ENCODE measurements at places on chromosomes 7 and 10. TPM values are rescaled to one million over a fixed set of nuclear protein-coding genes. Genes with fewer than 3 reads are reported as not detected.

LRRTM3 gene
- polyA plus RNA-seq: 4.4 TPM

EVX1 gene
- polyA plus RNA-seq: 0.64 TPM

- no peak for DNase-seq
Observed at GRCh38 chr10:58316874-58317273, 17.9 kb upstream of the UBE2D1 start.

DNA sequence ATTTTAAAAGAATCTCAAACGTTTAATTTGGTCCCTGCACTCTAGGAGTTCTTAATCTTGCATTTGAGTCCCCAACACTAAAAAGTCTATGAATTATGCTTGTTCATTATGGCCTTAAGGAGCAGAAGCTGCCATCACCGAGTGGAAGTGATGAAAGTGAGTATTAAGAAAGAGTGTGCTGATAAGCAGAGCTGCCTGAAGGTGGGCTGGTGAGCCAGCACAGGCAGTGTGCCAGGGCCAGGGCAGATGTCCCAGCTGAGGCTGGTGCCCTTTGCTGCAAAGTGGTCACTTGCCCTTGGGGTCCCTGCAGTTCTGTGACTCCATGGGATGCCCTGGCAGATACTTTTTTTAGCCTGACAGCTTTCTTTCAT lies 72.9 kb upstream of the LOXL4 start:
- DNase-seq: peak; percentile 50

ERVW-1 gene
- polyA plus RNA-seq: not detected

DNA sequence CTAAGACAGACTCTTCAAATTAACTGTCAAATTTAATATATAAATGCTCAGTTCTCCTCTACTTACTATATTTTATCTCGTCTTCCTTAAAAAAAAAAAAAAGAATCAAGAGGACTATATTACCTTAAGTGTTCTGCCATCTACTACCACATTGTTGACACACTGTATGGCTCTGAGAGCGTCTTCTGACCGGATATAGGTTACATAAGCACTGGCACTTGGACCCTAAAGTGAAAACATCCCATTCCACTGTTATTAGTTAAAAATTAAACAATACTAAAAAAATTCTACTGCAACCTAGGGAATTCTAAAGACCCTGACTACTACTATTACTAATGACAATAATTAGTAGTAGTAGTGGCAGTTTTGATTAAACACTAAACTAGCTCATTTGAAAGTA lies 95.7 kb downstream of the CNOT4 start:
- DNase-seq: no peak

DNA sequence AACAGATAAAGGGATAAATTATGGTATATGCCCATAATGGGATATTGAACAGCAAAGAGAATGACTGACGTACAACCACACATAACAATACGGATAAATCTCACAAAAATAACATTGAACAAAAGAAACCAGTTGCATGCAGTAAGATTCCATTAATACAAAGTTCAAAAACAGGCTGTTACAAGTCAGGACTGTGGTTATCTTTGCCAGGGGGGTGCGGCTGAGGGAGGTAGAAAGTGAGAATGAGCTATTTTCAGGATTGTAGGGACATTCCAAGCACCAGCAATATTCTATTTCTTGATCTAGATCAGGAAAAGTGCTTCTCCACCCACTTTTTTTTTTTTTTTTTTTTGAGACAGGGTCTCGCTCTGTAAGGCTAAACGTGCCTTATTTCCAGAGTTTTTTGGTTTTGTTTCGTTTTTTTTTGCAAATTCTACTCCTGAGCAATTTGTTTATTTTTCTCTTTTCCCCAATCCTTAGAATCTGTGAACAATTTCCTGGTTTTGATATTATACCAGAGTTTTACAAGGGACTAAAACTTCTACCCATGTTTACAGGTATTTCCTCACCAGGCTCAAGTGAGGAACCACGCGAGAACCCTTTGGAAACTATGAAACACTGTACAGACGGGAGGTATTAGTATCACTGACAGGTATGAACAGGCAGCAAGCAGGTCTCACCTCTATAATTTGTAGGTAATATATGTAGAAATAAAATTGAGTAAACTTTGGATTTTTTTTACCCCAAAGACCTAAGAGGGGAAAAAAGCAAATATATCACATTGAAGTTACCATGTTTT lies 9.9 kb downstream of the SMURF1 start:
- no peak for DNase-seq

DNA sequence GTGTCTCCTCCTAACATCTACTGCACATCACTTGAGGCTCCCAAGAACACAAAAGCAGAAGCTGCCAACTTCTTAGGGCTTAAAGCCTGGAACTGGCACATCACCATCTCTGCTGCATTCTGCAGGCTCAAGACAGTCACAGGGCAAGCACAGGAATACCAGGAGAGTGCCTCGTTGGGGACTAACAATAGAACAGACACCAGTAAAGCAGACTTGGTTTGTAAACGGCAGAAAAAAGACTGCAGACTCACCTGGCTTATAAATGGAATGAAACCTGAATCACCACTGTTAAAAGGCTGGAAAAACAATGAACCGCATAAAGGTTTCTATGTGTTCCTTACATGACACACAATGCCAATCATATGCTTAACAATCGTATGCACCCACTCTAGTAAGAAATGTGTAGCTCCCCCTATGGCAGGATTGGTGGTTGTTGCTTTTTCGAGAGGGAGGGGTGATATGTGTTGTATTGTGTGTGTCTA lies 12.8 kb downstream of the RHEB start:
- DNase-seq: no peak

Data from adrenal gland (tissue), 19 donors.